ENCODE measurements at places on chromosomes 4 and X.

DNA sequence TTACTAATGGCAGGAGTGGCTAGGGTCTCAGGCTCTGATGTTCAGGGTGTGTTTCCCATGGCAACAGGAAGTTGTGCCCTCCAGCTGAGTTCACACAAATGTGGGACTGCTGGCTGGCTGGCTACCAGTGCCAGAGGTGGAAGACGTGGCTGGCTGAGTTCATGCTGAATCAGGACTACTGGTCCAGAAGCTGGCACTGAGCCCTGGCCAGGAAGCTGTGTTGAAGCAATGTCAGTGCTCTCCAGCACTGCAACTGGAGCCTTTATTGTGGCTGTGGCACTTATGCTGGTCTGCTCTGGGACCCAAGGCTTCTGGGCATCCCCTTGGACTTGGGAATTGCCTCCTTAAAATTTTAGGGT, 42.0 kb upstream of the ZXDA start:
- DNase-seq, result no peak

GRCh38 chr4:16261313-16261878, 35.1 kb upstream of the TAPT1 start:
- DNase-seq, result no peak

GRCh38 chr4:3388471-3389232, 53.1 kb upstream of the HGFAC start:
- no peak for DNase-seq

DNA sequence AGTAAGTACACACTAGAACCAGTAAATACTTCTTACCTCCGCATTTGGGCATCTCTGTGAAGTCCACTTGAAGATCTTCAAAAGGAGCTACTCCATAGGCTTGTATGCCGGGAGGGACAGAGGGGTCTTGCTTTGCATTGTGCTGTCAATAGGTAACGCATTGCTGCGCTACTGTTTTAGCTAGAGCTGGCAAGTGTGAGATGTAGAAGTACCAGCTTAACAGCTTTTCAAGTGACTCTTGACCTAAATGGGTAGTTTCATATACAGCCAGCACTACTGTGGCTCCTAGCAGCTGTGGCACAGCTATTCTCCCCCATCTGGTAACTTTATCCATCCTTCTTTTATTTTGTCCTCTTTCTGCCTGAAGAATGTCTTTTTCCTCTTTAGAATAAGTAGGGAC, 205.3 kb upstream of the KLF8 start:
- no peak for DNase-seq

- DNase-seq, result no peak
Measured at GRCh38 chrX:78958419-78959116, 13.4 kb downstream of the P2RY10 start.

DNA sequence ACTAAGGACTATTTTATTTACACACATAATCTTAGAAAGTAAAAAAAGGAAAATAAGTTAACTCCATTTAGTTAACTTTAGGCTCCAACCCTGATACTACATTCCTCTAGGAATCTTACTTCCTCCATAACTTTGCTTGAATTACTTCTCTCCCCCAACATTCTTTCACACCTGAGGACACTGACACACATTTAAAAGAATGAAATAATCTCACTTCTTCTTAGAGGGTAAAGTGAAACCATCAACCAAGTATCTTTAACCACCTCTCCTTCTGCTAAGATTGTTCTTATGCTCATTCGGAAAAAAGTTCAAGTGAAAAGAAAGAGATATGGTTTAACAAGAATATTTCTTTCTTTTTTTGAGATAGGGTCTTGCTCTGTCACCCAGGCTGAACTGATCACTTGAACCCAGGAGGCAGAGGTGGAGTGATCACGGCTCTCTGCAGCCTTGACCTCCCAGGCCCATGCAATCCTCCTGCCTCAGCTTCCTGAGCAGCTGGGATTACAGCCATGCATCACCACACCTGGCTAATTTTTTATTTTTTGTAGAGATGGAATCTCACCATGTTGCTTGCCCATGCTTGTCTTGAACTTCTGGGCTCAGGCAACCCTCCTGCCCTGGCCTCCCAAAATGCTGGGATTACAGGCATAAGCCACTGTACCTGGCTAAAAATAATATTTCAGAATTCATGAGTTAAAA, 28.5 kb downstream of the SLC25A4 start:
- DNase-seq, result no peak

GRCh38 chr4:21827575-21827974, 121.0 kb downstream of the KCNIP4 start:
- no peak for DNase-seq

DNA sequence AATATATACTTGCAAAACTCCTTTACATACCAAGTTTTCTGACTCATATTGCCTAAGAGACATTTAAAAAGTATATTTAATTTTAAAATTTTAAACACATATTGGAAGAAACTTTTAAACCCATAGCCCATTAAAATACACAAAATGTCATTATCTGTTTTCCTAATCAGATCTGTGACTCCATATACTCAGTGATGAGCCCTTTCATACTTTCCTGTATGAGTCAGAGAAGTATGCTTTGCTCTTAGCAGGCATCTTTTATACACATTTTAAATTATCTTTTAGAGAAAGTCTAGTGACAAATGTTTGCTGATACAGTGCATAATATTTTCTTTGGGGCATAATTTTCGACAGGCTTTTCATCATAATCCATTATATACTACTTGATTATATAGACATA, 26.4 kb downstream of the SPIN3 start:
- DNase-seq, result no peak

- DNase-seq, result no peak
Measured at GRCh38 chr4:144688035-144688569, 42.1 kb downstream of the HHIP start.

DNA sequence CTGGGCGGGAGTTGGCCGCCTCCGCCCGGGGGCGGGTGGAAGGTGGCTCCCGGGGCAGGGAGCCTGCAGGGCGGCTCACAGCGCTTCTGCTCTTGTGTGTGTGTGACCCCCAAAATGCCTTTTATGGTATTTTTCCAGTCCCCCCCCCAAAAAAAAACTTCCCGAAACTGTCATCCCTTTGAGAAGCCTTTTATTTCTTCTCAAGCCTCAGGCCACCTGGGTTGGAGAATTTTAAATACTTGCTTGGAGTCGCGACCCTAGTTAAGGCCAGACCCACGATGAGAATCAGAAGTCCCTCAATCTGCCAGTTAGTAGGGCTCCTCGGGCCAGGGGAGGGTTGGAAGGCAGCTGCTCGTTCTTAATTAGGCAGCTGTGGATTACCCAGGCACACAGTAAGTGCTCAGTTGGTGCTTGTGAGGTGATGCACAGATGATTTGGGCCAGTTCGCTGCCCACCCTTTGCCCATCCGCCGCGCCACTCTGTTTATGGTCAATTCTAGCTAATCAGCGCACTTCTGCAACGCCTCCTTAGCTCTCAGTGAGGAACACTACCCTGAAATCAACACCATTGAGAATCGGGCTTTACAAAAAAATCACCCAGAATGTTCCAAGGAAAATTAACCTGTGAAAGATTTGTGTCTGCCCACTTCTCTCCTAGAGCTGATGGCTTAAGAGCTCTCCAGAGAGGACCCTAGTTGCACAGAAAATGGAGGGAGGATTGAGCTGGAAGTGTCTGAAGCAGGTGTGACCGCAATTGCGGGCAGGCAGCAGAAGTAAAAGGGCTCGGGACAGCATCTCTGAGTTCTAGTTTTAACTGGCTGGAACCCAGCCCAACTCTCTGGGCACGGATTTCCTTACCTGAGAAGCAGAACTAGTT, 648 bp upstream of the SCD5 start:
- DNase-seq, result no peak

- no peak for DNase-seq
Measured at GRCh38 chrX:13377550-13377934, 57.7 kb upstream of the ATXN3L start.

DNA sequence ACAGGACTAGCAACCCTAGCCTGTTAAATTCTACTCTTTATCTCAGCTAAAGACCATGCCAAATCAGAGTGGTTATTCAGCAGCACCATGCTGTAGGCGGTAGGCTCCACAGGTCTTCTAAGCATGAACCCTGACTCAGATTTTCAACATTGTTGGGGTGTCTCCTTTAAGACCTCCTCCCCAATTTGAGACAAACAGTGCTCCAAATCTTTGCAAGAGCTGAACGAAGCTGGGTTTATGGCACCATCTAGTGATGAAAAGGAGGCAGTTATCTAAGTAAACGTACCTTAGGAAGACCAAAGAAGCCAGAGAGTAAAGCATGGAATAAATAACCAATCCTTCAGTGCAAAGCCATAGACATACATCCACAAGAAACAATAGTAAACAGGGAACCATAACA, 334.5 kb upstream of the SLC7A11 start:
- no peak for DNase-seq

- no peak for DNase-seq
Measured at GRCh38 chr4:147355847-147356246, 125.0 kb upstream of the EDNRA start.

- no peak for DNase-seq
Measured at GRCh38 chrX:129553619-129554288, 13.7 kb downstream of the OCRL start.

GRCh38 chr4:73518340-73518739, 36.8 kb downstream of the AFM start:
- no peak for DNase-seq

- DNase-seq, result no peak
Measured at GRCh38 chr4:95106408-95106928, 348.7 kb downstream of the BMPR1B start.

DNA sequence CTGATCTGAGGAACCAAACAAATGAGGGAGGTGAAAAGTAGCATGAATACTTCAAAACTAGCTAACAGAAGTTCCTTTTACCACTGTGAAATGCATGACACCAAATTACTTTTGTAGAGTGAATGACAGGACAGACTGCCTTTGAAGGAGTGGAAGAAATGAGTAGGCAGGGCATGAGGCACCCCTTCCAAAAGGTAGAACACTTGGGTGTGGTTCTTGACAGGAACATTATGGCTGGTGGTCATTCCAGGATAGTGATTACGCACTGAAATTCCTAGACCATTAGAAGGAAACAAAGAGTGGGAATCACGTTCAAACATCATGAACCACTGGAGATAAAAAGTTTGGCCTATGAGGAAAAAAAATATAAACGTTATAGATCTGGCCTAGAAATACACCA, 4.9 kb downstream of the HUWE1 start:
- DNase-seq, result no peak

DNA sequence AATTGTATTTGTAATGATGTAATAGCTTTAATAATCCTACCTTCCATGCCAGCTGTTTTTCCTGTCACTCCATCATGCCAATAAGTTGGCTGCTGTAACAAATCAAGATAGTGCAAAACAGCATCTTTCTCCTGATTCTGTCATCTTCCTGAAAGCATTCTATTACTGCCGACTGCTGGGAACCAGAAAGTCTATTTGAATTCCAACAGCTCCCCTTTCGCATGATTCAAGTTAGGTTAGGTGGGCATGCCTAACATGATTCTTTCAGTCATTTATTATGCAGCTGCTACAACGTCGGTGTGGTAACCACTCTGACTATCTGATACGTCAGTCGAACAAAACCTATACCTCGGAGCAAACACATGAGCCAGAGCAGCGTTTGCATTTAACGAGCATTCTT, 127.9 kb upstream of the DMD start:
- DNase-seq, result no peak

GRCh38 chr4:128380306-128380705, 92.7 kb upstream of the PGRMC2 start:
- no peak for DNase-seq

DNA sequence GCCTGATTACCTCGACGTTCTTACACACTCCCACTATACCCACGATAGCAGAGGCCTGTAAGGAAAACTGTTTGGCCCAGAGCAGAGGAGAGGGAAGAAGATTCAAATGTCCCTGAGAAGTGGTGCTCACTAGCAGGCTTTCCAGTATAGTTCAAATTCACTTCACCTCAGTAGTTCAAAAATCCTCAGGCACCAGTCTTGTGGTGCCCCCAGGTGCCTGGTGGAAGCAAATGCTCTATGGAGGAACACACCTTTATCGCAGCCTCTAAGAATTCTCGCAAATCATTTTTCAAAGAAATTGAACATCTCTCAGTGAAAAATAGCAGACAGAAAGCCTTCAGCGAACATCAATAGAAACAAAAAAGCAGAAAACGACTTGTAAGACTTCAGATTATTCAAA, 12.2 kb upstream of the MTMR1 start:
- DNase-seq, result no peak

DNA sequence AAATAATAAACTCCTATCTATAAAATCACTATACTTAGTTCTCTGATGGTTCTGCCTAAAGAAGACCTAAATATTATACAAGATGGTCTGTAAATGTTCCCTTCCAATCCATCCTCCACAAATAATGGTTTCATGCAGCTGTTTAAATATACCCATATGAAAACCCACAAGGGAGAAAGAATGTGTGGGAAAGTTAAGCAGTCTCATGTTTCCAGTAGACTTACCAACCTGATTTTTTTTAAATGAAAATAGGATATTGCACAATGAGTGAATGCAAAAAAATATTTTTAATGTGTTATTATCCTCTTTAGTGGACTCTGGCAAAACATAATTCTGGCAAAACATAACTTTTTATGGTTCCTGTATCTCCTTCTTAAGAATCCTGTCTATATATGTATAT, 23.3 kb downstream of the CAMK2D start:
- no peak for DNase-seq

DNA sequence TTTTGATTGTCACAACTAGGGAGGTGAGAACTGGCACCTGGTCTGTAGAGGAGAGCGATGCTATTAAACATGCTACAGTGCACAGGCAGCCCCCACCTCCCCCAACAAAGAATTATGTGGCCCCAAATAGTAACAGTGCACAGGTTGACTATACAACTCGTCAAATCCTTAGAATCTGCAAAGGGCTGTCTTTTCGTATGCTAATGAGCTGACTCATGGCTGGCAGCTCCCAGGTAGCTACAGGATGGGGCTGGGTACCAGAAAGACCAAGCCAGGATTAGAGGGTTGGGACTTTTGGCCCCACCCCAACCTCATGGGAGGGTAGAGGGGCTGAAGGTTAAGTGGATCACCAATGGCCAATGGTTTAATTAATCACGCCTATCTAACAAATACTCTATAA, 104.7 kb upstream of the SORBS2 start:
- DNase-seq, result no peak

DNA sequence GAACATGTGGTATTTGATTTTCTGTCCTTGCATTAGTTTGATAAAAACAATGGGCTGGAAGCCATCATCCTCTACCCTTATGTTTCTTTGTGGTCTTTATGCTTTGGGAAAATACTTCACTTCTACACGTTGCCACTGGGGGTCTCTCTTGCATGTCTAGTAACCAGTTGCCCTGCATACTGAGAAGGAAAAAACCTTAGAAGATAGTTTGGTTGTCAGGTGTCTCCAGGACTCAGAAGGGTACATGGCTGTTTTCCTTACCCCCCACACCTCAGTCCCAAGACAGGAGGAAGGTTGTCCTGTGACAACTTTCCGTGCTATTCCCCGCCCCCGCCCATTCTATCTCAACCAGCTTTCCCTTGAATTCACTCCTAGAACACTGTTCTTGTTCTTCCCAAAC, 62.1 kb upstream of the LANCL3 start:
- no peak for DNase-seq

DNA sequence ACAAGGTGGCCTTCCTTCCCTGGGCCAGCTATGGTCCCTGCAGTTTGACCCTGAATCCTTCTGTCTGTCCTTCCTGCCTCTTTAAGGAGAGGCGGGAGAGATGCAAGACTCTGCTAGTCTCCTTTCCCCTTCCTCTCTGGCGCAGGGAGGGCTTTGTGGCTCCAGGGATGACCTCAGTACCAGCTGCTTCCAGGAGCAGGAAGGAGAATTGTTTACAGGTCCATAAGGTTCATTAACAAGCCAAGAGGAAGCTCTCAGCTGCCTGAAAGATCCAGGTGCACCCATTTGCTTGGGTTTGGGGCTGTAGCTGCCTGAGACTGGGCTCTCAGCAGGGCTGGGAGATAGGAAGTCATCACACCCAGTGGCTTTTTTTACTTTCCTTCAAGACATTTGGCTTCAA, 4.0 kb upstream of the FATE1 start:
- DNase-seq, result no peak

Data from colonic mucosa (tissue), 4 donors.